Stimulated activated CD8-positive, alpha-beta memory T cell treated with anti-CD3 and anti-CD28 coated beads, Interleukin-2, amount 100 ng/mL, for 1 hour (primary cell): ENCODE measurements at places on chromosomes 7 and 10.

DNA sequence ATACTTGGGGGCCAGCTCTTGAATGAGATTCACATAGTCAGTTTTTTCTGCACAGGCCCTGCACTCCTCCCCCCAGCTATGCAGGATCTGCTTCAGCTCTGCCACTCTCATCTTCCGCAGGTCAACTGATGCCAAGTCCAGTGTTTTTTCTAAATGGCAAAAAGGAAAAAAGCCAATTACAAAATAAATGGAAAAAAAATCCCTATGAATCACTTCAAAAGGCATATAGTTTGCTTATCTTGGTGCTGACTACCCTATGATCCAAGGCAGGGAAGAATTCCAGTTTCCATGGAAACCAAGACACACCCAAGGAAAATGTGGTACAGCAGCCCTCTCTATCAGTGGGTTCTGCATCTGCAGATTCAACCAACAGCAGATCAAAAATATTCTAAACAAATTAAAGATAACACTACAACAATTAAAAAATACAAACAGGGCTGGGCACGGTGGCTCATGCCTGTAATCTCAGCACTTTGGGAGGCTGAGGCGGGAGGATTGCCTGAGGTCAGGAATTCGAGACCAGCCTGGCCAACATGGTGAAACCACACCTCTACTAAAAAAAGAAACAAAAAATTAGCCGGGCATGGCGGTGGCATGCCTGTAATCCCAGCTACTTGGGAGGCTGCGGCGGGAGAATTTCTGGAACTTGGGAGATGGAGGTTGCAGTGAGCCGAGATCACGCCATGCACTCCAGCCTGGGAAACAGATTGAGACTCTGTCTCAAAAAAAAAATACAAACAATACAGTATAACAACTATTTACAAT lies 17.6 kb downstream of the CDNF start:
- DNase-seq = no peak

- no peak for DNase-seq
Measured at GRCh38 chr10:2703953-2704352, 363.4 kb upstream of the PFKP start.

DNA sequence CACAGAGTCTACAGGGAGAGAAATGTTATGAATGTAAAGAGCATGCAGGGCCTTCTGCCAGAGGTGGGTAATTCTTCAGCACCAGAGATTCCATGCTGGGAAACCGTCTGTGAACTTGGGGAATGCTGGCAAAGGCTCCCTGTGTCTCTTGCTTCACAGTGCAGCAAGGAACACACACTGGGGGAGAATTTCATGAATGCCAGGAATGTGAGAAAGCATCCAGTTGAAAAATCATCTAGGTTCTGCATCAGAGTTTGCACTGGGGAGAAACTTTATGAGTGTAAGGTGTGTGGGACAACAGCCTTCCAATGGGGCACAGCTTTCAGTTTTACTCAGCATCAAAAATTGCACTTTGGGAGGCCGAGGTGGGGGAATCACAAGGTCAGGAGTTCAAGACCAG lies 224.3 kb upstream of the IGFBP3 start:
- DNase-seq = no peak

DNA sequence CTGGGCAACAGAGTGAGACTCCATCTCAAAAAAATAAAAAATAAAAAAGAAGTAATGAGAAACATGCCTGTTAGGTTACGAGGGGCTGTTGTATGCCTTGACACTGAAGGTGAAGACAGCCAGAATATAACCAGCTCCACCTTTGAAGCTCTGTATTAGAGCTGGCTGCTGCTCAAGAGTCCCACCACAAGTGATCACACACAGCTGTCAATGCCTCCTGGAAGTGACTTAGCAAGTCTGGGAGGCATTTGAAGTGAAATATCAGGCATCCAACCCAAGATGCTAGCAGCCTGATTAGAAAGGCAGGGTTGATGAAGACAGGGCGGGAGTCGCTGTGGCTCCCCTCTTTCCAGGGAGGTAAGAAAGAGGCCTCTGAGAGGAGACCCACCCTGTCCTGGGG lies 34.1 kb upstream of the INPP5F start:
- DNase-seq = no peak

- no peak for DNase-seq
Measured at GRCh38 chr7:27168265-27168947, 3.1 kb upstream of the HOXA9 start.

- no peak for DNase-seq
Measured at GRCh38 chr10:76297780-76298281, 866.4 kb downstream of the LRMDA start.

DNA sequence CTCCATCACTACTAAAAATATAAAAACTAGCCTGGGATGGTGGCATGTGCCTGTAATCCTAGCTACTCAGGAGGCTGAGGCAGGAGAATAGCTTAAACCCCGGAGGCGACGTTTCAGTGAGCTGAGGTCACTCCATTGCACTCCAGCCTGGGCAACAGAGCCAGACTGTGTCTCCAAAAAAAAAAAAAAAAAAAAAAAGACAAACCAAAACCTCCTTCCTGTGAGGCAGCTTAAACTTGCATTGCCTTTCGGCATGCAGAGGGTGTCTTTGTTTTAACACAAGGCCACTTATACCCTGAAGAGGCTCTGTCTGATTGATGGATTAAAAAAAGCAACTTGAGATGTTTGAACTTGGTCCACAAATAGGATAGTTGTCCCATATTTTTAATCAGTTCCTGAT lies 128.4 kb upstream of the RSU1 start:
- DNase-seq = no peak

DNA sequence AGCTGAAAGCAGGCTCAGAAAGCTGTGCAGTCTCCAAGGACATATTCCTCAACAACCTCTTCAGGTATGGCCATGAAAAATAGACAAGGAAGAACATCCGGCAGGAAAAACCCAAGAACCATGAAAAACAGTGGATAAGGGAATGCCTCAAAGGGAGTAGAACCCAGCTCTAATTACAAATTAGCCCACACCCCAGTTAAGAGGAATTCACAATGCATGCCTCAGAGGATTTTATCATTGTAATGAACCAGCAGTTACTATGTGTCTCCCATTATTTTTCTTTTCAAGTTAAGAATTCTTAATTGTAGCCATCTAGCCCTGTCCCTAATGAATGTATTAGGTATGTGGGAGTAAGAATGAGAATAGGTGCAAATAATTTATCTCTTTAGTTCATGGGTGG lies 19.7 kb upstream of the TNKS2 start:
- no peak for DNase-seq

DNA sequence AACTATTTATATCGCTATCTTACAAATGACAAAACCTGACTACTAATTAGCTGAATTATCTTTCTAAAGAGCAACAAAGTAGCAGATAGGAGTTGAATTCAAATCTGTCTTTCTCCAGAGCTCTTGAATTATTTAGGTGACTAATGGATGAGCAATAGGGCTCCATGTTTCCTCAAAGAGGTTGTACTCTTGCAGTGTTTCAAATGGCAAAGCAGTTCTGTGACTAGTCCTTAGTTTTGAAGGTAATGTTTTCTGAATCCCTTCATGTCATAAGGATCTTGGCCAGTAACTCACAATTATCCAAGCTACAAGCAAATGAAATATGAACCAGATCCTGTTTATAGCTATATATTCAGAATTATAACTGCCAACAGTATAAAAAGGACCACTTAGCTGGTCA lies 999.7 kb downstream of the NRG3 start:
- no peak for DNase-seq

DNA sequence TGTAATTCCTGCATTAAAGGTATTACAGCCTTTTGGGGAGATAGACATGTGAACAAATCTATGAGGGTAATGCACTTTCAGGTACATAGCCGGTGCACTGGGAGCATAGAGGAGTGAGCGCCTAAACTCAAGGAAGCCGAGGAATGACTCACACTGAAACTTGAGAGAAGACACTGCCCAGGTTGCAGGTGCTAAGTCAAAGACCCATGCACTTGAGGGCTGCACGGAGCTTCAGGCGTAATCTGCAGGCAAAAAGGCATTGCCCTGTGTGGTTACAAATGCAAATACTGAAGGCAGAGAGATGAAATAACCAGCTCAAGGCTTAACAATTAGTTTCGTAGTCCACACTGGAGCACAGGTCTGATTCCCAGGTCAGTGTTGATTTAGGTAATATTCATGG lies 51.0 kb upstream of the OSBPL3 start:
- DNase-seq = no peak

DNA sequence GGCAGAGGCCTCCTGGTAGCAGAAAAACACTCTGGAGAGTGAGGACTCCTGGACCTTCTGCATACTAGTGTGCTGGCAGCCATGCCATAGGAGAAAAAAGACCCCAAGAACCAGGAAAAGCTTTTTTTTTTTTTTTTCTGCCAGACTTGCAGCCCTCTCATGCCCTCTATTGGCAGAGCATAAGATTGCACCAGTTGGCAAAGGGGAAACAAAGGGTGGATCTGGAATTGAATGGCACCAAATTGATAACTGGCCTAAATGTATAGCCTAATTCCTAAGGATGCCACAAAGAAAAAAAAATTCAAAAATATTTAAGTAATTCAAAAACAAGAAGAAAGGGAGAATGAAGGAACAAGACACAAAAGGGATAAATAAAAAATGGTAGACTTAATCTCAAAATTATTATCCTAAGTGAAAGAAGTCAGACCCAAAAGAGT lies 112.5 kb upstream of the GHITM start:
- DNase-seq = no peak

GRCh38 chr7:127908430-127909258 lies 122.6 kb downstream of the LRRC4 start:
- DNase-seq = no peak

DNA sequence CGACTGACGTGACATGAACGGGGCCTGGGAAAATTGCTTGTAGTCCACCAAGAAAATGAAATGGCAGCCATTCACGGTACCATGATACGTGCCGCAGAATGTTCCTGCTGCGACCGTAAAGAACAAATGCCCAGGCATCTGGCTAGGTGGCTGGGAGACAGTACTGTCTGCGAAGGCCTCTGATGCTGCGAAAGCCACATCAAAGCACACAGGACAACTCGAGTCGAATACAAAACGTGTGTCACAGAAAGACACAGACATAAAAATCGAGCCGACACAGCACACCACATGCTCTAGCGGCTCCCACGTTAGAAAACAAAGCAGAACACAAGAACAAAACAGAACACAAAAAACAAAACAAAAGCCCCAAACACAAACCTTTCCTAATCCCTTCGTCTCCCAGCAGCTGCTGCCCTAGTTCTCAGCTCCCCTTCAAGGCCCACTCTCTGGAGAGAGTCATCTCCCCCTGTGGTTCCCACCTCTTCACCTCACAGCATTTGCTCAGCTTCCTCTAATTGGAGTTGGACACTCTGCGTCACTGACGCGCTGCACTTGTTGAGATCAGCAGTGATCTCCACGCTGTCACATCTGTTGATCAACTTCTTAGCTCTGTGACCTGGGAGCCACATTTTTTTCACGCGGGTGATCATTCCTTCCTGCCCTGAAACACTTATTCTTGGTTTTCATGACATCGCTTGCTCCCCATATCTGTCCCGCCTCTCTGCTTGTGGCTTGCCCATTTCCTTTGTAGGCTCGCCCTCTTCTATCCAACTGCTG lies 112.2 kb downstream of the CLEC2L start:
- DNase-seq = peak; percentile 31

- DNase-seq = no peak
Measured at GRCh38 chr10:76711222-76711997, 926.2 kb downstream of the KCNMA1 start.

DNA sequence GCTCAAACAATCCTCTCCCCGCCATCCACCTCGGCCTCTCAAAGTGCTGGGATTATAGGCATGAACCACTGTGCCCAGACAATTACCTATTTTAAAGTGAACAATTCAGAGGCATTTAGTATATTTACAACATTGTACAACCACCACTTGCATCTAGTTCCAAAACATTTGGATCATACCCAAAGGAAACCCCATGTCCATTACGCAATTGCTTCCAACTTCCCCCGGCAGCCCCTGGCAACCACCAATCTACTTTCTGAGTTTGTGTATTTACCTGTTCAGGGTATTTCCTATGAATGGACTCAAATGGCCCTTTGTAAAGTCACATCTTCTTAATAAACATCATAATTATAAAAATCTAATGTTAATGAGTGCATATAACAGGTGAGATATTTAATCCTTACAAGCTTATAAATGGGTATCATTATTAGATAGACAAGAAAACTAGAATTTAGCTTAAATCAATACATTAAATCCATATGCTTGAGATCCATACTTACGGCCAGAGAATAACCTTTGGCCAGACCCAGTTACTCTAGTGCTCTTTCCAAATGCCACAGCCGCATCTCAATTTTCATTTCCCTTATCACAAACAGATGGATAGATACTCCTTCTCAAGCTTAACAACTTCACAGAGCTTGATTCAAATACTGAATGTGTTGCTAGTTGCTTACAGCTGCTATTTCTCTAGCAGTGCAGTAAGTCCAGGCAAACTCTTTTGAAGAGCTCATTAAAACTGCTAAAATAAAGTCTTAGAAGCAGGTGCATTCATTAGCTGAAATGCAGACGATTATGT lies 133.4 kb upstream of the MKLN1 start:
- DNase-seq = no peak

DNA sequence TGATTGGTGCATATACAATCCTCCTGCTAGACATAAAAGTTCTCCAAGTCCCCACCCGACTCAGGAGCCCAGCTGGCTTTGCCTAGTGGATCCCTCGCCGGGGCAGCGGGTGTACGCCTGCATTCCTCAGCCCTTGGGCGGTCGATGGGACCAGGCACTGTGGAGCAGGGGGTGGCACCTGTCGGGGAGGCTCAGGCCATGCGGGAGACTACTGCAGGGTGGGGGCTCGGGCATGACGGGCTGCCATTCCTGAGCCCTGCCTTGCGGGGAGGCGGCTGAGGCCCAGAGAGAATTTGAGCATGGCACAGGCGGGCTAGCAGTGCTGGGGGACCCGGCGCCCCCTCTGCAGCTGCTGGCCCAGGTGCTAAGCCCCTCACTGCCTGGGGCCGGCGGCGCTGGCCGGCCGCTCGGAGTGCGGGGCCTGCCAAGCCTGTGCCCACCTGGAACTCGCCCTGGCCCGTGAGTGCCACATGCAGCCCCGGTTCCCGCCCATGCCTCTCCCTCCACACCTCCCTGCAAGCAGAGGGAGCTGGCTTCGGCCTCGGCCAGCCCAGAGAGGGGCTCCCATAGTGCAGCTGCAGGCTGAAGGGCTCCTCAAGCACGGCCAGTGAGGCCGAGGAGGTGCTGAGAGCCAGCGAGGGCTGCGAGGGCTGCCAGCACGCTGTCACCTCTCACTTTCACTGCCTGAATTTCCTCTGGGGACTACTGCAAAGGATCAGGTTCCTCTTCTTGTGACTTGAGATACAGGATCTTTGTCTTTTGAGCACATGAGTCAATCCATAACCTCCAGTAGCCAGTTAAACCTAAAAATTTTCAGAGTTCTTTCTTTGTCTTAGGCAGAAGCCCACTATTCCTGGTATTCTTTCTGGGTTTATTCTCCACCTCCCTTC lies 25.1 kb upstream of the ELOVL3 start:
- no peak for DNase-seq

GRCh38 chr7:22329816-22330524 lies 27.0 kb downstream of the RAPGEF5 start:
- no peak for DNase-seq
